Motor neuron (in vitro differentiated cells): ENCODE measurements at places on chromosomes 2 and 18. TPM values are rescaled to one million over a fixed set of nuclear protein-coding genes. Genes with fewer than 3 reads are reported as not detected.

Gene MOGAT1
- total RNA-seq: not detected in 2 replicates

Gene ANKAR
- total RNA-seq: 2.0 TPM in 2 replicates

Gene OTX1
- total RNA-seq: 0.26 and 0.50 TPM in 2 replicates

Gene RUFY4
- total RNA-seq: 0.59 TPM in 1 of 2 replicates, not detected in the other

Gene PID1
- 23.7 and 25.1 TPM in 2 replicates for total RNA-seq

Gene HJURP
- 16.6 and 21.3 TPM in 2 replicates for total RNA-seq

Gene RNF181
- 187 and 226 TPM in 2 replicates for total RNA-seq

Gene FAM210A
- 10.1 and 15.8 TPM in 2 replicates for total RNA-seq

Gene NEU2
- not detected in 2 replicates for total RNA-seq

Gene FAM124B
- total RNA-seq: 0.24 and 0.28 TPM in 2 replicates

Gene CIB4
- total RNA-seq: not detected in 2 replicates

Gene VWC2L
- 1.4 and 1.7 TPM in 2 replicates for total RNA-seq

Gene SRD5A2
- total RNA-seq: 0.11 and 0.17 TPM in 2 replicates

Gene NAT8
- 0.43 and 1.1 TPM in 2 replicates for total RNA-seq
